Stimulated activated CD4-positive, alpha-beta T cell treated with anti-CD3 and anti-CD28 coated beads, TNF-alpha, amount 100 ng/mL, for 1 hour (primary cell): ENCODE measurements at places on chromosomes 6 and 20.

GRCh38 chr6:66421570-66421969, 714.5 kb upstream of the EYS start:
- DNase-seq = no peak

DNA sequence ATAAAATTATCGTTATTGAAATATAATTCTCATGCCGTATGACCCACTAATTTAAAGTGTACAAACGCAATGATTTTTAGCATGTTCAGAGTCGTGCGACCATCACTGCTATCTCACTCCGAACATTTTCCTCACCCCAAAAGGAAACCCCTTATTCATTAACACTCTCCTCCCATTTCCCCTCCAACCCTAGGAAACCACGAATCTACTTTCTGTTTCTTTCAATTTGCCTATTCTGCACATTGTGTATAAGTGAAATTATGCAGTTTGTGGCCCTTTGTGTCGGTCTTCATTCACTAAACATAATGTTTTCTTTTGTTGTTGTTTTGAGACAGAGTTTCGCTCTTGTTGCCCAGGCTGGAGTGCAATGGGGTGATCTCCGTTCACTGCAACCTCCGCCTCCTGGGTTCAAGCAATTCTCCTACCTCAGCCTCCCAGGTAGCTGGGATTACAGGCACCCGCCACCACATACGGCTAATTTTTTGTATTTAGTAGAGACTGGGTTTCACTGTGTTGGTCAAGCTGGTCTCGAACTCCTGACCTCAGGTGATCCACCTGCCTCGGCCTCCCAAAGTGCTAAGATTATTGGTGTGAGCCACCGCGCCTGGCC, 99.7 kb upstream of the ZNF217 start:
- DNase-seq = no peak

DNA sequence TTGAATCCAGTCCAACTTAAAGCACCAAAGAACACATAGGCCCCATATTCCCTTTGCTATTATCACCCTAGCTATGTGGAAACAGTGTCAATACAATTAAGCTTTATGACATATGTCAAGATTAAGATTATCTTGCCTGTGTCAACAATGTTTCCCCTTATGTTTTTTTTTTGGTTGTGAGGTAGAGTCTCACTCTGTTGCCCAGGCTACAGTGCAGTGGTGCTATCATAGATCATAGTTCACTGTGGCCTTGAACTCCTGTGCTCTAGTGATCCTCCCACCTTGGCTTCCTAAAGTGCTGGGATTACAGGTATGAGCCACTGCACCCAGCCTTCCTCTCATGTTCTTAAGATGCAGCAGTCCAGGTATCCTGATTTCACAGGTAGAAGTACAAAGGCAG, 17.8 kb downstream of the AFG1L start:
- DNase-seq = no peak

DNA sequence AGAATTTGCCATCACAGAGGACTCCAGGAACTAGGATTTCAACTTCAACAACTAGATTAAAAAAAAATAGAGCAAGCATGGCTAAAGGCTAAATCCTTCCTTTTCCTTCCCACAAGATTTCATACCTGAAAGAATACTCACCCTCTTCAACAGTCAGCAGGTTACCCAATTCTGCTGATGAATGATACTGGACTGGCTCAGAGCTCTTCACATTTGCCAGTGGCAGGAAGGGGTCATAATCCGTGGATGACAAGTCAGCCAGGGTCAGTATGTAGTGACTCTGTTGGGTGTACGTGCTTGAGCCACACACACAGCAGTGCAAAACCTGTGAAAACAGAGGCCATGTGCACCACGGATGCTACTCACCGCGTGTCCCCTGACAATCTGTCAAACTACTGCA, 152.9 kb downstream of the INSM1 start:
- no peak for DNase-seq

GRCh38 chr6:4613381-4613780, 162.8 kb upstream of the CDYL start:
- DNase-seq = no peak

- no peak for DNase-seq
Measured at GRCh38 chr6:166488701-166489100, 97.8 kb downstream of the RAMACL start.

DNA sequence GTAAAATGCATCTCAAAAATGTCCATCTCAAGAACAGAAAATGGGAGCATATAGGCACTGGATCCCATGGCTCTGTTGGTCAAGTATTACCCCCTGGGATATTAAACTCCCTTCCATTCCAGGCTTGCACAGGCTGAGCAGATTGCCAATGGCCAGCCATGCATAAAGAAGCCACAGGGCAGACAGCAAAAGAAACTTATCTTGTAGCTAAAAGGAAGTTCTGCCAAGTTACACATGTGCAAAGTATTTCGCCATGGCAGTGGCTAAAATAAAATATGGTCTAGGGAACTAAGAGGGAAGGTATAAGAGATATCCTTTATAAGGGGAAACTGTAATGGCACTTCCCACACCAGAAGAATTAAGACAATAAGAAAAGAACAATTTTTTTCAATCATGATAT, 415.6 kb upstream of the BTBD3 start:
- DNase-seq = no peak

GRCh38 chr6:154606457-154606856, 96.0 kb upstream of the CNKSR3 start:
- DNase-seq = peak; percentile 29

- no peak for DNase-seq
Measured at GRCh38 chr20:21326700-21327099, 23.6 kb downstream of the XRN2 start.

GRCh38 chr20:36102809-36103596, 51.5 kb upstream of the EPB41L1 start:
- DNase-seq = no peak

DNA sequence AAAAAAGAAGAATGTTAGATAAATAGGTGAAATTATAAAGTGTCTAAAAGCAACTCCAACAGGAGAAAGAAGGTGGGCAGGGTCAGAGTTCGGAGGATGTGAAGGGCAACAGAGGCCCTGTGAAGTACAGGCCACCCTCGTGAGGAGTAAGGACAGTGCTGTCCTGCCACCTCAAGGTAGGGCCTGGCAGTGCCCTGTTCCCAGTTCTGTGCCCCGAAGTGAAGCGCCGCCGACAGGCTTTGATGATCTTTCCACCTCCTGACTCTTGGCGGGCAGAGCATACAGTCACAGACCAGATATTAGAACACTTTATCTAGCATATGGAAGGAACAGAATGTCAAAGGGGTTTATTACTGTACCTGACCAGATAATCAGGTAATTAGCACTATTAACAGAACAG, 75.8 kb downstream of the GJA10 start:
- DNase-seq = no peak

DNA sequence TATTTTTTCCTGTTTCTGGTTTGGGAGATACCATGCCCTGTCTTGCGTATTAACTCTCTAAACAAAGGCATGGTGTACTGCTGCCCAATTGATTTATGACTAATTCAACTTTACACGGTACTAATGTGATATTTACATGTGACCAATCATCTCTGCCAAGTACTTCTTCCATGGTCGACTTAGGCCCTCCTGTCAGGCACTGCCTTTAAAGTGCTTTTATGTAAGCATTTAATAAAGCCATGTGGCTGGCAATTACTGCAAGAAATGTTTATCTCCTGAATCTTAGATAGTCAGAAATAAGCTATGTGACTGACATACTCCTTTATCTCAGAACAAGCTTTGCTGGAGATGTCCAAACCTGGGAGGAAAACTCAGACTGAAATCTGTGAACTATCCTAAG, 323.4 kb downstream of the BTBD3 start:
- no peak for DNase-seq

DNA sequence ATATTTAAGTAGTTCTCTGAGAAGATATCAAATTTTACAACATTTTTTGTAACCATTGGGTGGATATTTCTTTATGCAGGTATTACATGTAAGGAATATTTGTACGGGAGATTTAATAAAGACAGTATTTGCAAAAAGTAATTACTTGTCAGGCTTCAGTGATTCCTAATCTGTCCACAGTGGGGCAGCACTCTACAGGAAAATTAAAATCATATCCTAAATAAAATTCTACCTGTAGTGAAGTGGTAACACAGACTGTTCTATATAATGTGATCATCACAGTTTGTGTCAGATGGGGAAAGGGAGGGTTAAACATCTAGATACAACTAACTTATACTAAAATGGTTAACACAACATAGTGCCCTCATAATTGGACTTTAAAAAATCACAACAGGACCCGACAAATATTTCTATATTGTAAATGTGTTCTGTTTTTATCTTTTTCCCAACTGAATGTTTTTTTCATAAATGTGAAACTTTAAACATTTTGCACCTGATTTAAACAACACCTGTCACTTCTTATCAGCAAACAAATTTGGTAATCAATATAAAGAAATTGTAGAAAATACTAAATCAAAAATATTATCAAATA, 145.6 kb upstream of the MANEA start:
- DNase-seq = peak; percentile 10

- DNase-seq = peak; percentile 38
Measured at GRCh38 chr20:25407311-25408169, at the start of gene GINS1. GINS1 (plus strand) TSS chr20:25407673; CDS start chr20:25407821, 148 bp downstream.

DNA sequence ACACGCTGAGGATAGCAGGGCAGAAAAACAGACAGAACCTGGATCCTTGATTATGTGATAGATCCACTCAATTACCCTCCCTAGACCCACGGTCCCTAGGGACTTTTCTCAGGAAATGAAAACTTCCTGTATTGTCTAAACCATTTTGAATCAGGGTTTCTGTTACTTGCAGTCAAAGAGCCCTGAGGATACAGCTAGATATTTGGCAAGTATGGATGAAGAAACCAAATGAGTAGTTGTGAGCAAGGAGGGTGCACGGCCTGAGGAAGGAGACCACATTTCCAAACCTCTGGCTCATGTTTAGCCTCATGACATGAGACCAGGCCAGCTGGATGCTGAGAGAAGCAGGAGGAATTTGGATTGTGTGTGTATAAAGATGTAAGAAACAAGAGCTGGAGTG, 91.6 kb downstream of the MRPL14 start:
- DNase-seq = no peak

GRCh38 chr20:47544240-47544639, 42.6 kb downstream of the NCOA3 start:
- no peak for DNase-seq

- no peak for DNase-seq
Measured at GRCh38 chr6:166989427-166990032, 9.7 kb upstream of the CEP43 start.

GRCh38 chr20:19260412-19261090, 48.1 kb downstream of the SLC24A3 start:
- no peak for DNase-seq

DNA sequence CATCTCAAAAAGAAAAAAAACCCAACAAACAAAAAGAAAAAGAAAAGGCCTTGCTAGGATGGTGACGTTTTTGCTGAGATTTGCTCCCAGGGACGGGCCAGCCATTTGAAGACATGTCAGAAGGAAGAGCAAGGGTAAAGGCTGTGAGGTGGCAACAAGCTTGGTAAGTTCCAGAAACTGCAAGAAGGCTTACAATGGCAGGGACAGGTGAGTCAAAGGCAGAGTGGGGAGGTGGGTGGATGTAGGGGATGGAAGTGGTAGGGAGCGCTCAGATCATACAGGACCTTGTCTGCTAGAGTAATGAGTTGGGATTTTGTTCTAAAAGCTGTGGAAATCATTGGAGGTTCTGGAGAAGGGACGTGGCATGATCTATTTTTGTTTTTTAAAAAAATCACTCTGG, 4.3 kb downstream of the KIF3B start:
- DNase-seq = no peak

DNA sequence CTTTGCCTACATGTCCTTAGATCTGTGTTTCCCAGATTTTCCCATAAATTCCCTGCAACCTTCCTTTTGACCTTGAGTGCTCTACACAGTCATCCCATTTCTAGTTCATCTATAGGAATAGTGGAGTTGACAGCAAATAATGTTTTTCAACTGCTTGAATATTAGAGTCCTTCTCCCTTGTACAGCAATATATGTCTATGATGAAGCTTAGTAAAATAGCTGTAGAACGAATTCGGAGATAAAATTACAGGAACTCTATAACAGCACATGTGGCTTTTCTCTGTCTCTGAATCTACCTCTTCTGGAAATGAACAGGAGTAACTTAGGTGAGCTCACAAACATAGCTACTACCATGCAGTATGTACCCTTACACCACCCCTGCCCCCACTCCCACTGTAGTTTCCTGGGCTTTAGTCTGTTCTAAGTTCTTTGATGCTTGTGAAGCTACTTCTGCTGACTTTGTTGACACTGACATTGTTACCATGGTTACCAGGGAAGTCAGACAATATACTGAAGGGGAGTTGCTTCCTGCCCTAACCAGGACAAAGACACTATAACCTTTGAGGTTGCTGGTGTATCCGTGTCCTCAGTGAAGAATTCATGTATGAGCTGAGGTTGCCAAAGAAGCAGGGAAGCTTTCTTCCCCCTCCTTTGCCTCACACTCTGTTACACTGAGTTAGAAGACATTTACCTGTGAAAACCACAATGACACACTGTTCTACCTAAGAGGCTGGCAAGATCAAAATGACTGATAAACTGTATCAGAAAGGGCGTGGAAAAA, 35.8 kb upstream of the SHLD1 start:
- DNase-seq = peak; percentile 66

DNA sequence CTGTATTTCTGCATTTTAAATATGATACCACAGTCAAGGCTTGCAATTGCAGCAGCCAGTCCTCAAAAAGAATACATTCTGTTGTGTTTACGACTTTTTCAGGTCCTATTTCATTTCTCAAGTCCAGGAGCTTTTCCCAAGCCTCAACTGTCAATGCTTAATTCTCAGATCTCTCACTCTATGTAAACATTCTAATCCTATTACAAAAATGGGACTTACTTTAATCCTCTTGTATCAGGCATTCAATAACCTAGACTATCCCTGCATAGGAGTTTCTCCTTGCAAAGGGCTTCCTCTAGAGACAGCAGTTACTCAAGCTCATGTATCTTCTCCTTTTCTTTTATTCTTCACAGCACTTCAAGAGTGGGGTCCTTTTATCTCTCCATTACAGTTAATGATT, 1293.0 kb downstream of the GRIK2 start:
- DNase-seq = no peak

DNA sequence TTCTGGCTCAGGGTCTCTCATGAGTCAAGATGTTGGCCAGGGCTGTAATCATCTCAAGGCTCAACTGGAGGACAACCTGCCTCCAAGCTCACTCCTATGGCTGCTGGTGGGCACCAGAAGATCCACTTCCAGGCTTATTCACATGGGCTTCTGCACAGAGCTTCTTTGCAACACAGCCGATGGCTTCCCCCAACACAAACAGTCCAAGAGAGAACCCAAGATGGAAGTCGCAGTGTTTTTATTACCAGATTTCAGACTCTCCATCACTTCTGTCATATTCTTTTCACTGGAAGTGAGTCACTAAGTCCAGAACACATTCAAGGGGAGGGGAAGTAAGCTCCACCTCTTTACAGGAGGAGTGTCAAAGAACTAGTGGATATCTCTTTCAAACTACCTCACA, 75.5 kb downstream of the CD164 start:
- no peak for DNase-seq

DNA sequence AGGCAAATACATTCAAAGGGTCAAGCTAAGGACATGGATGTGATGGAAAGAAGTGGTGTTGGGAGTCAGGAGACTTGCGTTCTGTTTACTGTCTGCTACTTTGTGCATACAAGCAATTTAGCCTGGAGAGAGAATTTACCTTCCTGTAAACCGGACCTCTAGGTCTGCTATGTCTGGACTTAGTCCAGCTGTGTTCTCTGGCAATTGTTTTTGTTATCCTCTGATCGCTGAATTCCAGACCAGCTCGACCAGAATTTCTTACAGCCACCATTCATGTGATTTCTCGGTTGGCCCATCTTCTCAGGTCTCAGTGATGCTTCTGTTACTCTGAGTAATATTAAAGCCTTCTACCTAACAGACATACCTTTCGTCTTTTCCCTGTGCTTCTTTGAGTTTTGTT, 75.2 kb downstream of the LRRC1 start:
- DNase-seq = no peak
